Naive thymus-derived CD8-positive, alpha-beta T cell (primary cell): ENCODE measurements at places on chromosomes 2 and 18.

DNA sequence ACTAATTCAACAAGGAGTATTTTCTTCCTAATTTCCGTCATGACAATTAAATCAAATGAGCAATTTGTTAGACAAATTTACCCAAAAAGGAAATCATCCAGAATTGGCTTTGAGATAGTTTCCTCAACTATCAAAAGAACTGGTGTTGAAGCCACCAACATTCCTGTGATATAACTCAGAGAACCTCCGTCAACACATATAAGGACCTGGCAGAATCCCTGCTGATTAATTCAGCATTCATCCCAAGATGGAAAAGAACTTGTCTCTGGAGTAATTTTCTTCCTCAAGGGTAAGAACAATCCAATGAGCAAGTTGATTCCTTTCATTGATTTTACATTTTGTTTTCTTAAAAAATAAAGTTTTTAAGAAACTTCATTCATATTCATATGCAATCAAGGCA lies 62.0 kb downstream of the MBD2 start:
- DNase-seq: no peak

- DNase-seq: no peak
Measured at GRCh38 chr18:2974731-2975130, 38.2 kb downstream of the LPIN2 start.

DNA sequence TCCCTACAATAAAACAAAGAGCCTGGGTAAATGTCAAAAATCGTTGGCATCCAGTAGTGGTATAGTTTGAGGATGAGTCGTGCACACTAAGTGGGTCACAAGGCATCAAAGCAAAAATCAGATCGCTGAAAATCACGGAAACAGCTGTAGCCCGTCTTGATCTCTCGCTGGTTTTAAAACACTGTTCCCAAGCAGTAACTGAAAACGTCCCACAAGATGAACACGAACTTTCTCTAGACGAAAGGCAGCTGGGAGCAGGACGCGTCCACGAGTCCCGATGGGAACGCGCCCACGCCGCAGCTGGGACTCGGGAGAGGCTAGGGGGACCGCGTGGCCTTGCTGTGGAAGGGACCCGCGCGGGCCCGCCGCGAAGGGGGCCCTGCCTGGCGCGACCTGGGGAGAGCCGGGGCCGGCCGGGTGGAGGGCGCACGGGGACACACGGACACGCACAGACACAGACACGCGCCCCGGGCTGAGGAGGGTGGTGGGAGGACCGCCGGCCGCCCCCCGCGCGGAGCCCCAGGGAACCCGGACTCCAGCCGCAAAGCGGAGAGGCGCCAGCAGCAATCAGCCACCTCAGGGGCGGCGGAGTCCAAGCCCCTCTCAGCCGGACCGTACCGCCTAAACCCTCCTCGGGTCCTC lies 651 bp downstream of the STK17B start:
- peak; percentile 36 for DNase-seq

DNA sequence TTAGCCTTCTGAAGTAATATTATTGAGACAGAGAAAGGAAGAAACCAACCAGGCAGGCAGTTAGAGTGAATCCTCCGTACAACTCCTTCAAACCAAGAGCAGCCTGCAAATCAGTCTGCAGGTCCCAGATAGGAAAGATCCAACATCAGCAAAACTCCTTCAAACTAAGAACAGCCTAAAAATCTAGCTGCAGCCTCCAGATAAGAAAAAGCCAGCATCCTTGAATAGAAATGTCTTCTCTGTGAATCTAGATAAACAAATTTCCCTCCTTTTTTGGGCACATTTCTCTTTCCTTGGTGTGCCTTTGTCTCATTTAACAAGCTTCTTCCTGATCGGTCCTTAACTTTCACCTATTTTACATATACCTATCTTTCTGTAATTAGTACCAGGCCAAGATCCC lies 1004.6 kb upstream of the TMEFF2 start:
- DNase-seq: no peak

- DNase-seq: no peak
Measured at GRCh38 chr2:128487650-128488387, 169.2 kb upstream of the HS6ST1 start.

DNA sequence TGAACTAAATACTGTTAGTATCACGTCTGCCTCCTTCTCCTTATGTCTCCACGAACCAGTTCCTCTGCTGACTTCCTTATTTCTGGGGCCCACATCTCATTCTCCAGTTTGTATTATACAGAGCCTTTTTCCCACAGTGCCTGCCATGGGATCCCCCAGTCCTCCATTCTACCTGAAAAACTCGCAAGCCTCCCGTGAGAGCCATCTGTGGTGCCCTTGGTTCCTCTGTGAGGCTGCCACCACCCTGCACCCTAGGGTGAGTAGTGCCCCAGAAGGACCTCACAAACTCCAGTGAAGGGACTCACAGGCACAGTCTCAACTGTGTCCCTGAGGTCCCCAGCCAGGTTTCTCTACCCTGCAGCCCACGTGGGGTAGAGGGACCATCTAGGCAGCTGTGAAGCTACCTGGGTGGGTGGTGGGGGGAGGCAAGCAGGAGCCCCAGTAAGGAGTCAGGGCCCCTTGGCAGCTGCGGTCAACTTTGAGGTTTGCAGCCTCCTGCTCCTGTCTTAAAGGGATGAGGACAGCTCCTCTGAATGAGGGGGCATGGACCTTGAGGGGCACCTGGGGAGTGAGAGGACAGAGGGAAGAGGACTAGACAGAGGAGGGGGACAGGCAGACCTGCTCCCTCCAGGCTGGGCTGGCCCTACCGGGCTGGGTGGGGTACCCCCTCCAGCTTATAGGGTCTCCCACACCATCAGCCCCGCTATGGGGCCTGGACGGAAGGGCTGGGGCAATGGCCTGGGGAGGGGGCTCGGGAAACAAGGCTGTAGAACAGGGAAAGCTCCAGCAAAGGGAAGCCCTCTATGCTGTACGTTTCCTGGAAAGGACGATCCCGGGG lies 1.0 kb downstream of the PSTPIP2 start:
- DNase-seq: no peak

DNA sequence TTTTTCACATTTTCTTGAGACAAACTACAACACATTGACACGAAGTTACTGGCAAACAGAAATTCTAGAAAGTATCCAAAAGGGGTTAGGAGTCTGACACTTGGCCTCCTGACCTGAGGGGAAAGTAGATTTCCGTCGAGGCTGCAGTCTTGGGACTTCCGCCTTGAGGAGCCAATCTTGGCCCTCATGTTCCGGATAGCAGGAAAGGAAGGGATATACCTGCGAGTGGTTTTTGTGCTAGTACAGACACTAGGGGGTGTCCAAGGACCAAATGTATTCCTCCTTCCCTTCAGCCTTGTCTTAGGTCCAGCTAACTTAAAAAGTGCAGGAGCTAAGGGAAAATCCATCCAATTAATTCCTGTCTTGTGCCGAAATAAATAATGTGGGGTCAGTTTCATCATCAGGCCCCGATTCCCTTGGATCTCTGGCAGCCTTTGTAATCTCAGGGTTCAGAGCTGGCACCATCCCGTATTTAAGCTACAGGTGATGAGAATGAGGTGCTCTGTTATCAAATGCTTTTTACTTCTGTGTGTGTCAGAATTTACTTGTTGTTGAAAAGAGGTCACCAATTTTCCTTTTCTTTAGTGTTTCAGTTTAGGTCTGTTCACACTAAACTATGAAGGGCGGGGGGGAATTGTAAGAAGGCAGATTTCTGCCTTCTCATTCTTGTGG lies 330.2 kb upstream of the FANCL start:
- no peak for DNase-seq

- no peak for DNase-seq
Measured at GRCh38 chr2:85736456-85737355, 17.1 kb upstream of the ATOH8 start.

DNA sequence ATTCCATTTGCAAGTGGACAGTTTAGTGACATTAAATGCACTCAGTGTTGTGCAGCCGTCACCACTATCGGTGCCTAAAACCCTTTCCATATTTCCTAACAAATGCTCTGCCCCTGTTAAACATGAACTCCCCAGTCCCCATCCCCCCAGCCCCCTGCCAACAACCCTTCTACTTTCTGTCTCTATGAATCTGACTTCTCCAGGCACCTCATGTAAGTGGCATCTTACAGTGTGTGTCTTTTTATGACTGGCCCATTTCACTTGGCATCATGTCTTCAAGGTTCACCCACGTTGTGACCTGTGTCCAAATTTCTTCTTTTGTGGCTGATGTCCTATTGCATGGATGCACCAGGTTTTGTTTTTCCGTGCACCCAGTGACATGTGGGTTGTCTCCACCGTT lies 140.9 kb upstream of the GPC1 start:
- DNase-seq: no peak

- no peak for DNase-seq
Measured at GRCh38 chr2:162457490-162457889, 113.6 kb downstream of the GCA start.

DNA sequence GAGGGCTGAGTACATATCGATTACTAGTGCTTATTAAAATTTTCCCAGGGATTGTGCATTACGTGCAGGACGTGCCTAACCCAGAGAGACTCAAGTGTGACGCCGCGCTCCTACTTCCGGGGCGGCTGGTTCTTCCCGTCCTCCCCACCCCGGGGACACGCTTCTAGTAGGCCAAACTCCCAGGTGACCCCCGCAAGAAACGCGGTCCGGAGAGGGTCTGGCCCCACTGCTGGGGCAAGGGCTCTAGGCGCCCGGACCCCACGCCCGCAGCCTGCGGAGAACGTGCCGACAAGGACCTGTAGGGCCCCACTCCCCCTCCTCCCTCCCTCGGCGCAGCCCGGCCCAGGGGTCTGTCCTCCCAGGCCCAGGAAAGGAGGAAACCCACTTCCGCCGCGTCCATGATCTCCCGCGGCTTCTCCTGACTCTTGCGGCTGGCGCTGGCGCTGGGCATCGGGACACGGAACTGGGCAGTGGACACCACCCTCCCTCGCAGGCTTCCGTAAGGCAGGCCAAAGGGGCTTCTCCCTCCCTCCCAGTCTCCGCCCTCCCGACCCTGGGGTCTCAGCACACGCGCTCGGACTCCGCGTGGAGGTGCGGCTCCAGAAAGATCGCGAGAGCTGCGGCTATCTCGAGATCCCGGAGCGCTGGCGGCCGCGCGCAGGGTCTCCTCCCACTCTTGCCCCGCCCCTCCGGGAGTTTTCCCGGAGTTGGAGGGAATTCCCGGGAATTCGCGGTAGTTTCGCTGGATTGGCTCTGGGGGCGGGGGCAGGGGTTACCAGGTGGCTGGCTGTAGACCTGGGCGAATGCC lies at the start of gene DARS1:
TSS of gene DARS1 (minus strand) at position 609 of the 808 bp plus-strand sequence. CDS start at position 451, 158 bp downstream.
- DNase-seq: peak; percentile 72

GRCh38 chr2:37375741-37376288 lies 31.4 kb downstream of the QPCT start:
- no peak for DNase-seq

GRCh38 chr2:236546561-236547002 lies 23.0 kb upstream of the ACKR3 start:
- no peak for DNase-seq

DNA sequence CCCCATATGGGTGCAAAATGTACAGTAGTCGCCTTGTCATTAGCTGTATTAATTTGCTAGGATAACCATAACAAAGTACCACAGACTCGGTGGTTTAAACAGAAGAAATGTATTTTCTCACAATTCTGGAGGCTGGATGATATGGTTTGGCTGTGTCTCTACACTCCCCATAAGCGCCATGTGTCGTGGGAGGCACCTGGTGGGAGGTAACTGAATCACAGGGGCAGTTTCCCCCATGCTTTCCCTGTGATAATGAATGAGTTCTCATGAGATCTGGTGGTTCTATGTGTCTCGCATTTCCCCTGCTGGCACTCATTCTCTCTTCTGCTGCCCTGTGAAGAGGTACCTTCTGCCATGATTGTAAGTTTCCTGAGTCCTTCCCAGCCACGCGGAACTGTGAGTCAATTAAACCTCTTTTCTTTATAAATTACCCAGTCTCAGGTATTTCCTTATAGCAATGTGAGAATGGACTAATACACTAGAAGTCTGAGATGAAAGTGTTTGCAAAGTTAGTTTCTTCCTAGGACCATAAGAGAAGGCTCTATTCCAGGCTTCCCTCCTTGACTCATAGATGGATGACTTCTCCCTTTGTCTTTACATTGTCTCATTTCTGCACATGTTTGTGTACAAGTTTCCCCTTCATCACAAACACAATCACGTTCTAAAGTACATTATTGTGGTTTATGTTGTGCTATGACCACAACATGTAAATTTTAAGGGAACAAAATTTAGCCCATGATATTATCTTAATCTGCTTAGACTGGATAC lies 1442.6 kb downstream of the SUCLG1 start:
- DNase-seq: no peak

DNA sequence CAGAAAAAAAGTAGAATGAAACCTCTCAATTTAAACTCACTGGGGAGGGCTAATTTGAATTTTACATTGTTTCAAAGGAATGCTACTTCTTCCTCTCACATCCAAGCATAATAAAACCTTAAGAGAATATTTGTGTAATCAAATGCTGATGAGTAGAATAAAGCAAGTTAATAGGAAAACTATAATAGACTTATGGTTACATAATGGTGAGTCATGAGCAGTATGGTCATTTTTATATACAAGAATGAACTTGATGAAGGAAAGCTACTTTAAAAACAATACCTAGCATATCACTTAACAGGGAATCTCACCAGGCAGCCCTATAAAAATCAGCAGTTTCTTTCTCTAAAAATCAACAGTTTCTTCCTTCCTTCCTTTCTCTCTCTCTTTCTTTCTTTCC lies 80.3 kb downstream of the VSNL1 start:
- DNase-seq: no peak

DNA sequence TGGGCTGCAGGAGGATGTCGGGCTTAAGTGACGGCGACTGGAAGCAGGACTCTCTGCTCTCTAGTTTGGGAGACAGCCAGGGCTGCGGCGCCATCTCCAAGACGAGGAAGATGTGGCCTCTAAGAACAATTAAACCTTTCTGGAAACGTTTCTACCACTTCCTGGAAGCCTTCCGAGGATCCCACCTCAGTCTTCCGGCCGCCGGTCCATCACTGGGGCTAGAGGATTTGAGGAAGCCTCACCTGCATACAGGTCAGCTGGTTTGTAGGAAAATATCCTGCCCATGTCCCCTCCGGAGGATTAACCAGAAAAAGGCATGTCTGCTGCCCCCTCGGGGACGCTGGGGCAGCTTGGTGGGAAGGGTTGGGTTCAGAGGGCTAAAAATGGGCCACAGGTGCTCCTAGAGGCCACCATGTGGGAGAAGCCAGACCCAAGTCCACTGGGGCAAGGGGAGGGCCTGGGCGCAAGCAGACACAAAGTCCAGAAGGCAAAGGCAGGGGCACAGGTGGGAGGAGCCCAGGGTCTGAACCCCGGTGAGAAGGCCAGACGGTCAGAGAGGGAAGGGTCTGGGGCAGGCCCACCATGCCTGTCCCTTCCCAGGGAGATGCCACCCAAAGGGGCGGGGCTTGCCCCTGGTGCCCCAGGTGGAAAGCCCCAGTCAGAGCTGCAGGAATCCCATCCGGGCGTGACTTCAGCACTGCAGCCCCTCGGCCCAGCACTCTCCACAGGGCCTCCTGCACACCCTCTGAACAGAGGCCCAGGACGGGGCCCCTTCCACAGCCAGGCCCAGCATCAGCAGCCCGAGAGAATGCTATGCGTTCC lies 82.2 kb upstream of the ID2 start:
- DNase-seq: no peak
